Activated naive CD4-positive, alpha-beta T cell (primary cell): ENCODE measurements at places on chromosomes 2 and 18.

DNA sequence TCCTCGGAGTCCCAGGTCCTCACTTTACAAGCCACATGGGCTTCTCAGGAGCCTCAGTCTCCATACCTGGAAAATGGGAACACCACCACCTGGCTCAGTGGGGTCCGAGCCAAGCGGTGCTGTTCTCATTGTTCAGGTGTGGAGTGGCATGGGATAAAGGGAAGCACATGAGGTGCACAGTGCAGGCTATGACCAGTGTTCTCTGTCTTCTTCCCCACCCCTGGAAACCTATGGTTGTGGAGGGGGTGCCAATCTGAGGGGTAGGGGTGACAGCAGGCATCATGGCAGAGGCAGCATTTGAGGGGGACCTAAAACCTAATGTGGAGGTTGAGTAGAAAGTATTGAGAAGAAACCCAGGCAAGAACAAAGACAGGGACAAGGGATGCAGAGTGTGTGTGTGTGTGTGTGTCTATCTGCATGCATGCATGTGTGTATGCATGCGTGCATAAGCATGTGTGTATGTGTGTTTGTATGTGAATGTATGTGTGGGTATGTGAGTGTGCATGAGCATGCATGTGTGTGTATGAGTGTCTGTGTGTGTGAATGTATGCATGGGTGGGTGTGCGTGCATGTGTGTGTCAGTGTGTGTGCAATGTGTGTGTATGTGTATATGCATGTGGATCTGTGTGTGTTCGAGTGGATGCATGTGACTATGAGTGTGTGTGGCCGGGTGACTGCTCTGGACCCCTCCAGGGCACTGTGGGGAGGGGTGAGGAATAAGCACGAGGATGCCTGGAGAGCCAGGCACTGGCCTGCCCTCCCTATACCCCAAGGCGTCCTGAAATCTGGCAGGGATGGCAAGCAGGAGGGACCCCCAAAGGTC is 4.0 kb downstream of the KIF1A start:
- DNase-seq = no peak

- no peak for DNase-seq
Measured at GRCh38 chr2:212968284-212969081, 182.9 kb downstream of the IKZF2 start.

DNA sequence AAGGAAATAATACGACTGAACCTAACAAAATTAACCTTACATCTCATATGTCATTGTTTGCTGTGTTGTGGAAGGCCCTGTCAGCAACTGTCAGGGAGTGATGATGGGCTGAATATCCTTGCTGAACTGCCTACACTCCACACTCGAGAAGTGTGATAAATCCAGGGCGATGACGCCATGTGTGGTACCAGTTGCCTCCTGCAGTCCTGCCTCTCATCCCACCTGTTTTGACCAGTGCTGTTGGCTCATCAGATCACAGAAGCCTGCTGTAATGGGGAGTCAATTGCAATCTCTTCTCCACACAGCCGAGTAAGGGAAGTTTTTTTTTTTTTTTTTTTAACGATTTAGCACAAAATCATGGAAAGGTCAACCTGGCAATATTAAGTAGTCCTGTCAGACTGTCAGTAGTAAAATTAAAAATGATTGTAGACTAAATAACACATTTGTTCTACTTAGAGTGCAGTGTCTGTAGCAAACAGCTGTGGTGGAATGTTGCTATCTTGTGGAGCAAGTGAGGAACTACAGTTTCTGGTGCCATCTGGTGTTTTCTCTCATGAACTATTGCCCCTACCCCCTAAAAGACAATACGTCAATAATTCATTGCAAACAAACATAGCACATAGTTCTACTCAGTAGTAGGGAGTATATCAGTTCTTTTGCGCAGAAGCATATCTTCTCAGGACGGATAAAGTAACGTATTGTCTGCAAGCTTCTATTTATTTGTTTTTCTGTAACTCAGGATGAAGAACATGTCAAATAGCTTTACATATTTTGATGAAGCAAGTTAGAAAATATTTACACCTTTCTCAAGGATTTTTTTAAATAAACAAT is 347.6 kb downstream of the CTNNA2 start:
- no peak for DNase-seq

DNA sequence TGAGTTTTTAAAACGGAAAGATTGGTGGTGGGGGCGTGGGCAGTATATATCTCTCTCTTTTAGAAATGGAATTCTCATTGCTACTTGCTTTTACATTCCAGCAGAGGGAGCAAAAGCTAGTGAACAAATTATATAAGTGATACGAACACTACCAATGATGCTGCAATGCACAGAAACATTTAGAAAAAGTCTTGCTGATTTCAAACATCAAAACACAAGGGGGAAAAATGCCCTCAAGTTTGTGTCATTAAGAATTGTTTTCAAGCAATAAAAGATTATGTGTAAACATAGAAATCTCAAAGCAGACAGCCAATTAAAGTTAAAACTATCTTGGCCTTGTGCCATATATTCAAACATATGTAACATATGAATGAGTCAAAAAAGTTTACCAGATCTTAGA is 296.3 kb upstream of the KCNJ3 start:
- DNase-seq = no peak

- no peak for DNase-seq
Measured at GRCh38 chr2:212227755-212228154, 310.8 kb downstream of the ERBB4 start.

GRCh38 chr2:101120124-101120996 is 30.8 kb downstream of the TBC1D8 start:
- DNase-seq = no peak

DNA sequence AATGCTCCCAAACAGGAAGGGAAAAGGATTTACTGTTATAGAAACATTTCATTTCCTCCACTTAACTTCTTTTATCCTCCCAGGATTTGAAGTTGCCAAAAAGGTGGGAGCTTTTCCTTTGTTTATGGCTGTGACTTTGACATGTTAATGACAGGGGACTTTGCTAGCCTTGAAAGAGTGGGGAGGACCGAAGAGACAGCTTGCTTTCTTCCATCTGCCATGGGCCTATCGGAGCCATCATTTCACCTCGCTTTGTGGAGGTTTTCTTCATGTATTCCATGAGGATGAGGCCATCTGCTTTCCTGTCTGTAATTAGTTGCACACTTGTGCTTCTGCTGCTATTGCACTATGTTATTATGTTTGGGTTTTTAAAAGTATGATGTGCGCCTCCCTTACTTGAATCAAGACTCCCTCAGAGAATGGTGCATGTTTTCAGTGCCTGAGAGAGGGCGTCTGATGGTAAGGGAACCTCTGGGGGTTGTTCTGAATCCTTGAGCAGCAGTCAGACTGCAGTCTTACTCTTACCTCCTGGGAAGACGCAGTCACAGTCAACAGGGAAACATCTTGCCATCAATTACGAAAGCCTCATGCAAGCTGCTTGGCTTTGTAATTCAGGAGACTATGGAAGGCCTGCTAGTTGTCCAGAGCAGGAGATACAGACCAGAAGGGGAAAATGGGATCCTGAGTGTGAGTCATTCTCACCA is 173.3 kb upstream of the MGAT5 start:
- no peak for DNase-seq

DNA sequence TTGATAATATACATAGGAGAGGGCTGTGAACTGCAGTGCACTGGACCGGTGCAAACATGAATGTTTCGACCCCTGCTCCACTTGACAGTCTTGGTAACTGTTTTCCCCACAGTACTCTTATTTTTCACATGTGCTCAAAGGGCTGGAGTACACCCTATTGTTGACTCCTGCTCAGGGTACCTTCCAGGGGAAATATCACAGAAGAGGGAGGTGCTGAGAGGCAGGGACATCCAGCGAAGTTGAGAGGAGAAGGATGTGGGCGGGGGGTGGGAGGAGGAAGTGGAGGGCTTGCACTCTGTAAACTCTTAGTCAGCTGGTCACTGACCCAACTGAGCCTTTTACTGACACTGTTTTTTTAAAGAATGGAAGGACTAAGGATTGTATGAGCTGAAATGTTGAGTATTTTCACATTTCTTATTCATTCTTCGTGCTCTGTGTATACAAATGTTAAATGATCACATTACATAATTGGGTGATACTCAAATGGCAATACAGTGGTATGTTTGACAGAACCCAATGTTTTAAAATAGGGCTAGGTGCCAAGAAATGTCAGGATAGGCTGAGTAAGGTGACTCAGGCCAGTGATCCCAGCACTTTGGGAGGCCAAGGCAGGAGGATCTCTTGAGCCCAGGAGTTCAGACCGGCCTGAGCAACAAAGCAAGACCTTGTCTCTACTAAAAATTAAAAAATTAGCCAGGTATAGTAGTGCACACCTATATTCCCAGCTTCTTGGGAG is 10.0 kb downstream of the INPP4A start:
- no peak for DNase-seq

GRCh38 chr2:134721596-134721995 is 2.8 kb upstream of the TMEM163 start:
- no peak for DNase-seq

GRCh38 chr2:64751286-64752260 is 97.9 kb upstream of the SERTAD2 start:
- no peak for DNase-seq

GRCh38 chr2:36951027-36951518 is 15.3 kb downstream of the STRN start:
- no peak for DNase-seq

- DNase-seq = no peak
Measured at GRCh38 chr2:152504618-152505017, 169.6 kb downstream of the FMNL2 start.

- peak; percentile 82 for DNase-seq
Measured at GRCh38 chr2:121649596-121650314, 493 bp upstream of the CLASP1 start.

- no peak for DNase-seq
Measured at GRCh38 chr2:180573951-180574350, 406.5 kb upstream of the UBE2E3 start.

DNA sequence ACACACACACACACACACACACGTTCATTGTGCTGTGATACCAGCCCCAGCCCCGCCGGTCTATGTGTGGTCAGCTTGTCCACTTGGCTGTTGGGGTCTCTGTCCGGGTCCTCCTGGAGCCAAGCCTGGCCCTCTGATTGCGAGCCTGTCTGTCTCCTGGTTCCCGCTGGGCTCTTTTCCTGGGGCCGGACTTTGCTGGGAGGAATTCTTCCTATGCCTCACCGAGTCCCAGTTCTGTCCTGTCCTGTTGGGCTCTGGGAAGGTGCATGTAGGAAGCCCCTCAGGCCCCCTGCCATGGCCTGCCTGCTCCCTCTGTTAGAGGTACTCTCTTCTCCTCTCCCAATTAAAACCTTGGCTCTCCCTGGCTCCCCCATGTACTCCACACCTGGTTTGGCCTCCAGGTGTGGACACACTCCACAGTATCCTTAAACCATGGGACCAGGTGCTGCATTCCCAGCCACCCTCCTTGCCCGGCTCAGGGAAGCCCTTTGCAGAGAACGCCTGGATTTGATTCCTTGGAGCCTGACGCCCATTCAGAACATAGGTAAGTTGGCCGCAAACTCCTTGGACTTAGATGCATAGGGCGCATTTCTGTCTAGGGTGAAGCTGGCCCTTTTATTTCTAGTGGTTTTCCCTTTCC is 42.3 kb downstream of the CABLES1 start:
- no peak for DNase-seq

- DNase-seq = no peak
Measured at GRCh38 chr2:137776697-137777096, 187.6 kb upstream of the HNMT start.

- DNase-seq = no peak
Measured at GRCh38 chr18:78645216-78645615, 334.4 kb upstream of the SALL3 start.

DNA sequence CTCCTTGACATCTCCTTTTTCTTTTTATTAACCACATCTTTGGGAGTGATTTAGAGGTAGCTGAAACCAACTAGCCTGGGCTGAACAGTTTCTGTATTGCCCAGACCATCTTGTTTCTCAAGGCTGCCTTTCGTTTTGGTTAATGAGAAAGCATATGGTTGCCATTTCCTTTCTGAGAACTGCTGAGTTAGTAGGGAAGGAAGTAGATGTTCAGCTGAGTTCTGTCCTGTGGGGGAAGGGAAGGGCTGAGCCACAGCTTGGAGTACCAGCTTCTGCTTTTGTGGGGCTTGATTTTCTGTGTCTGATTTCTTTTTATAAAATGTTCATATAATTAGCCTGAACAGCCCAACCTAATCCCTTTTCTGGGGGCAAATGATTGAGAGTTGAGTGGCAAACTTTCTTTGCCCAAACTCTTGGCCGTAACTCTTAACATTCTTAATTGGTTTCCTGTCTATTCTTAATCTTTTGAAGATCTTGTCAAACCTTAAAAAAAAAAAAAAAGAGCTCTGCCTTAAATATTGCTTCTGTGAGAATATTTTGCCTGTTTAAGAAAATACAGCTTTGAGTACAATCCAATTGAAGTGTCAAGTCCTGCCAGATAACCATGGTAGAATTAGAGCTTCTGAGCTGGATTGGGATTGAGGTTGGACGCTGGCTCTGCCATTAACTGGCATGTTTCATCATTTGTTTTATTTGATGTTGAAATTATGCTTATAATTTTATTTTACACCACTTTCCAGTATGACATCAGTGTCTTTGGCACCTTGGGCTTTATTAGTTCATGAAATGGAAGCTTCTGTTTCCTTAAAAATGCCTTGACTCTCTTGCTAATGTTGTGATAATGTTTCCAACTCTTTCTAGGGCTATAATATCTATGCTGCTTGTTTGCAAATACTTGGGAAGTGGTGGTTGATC is 1.9 kb upstream of the NABP1 start:
- DNase-seq = no peak

DNA sequence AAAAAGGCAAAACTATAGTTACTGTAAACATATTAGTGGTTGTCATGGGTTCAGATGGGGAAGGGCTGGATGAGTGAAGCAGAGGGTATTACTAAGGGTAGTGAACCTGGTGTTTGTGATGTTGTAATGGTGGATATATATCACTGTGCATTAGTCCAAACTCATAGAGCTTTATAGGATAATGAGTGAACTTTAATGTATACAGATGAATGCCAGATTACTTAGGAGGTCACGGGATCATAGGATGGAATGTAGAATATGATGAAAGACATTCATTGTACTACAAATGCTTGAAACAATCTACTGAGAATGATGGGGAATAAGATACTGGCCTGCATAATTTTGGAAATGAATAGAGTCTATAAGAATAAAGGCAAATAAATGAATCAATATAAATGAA is 226.7 kb upstream of the ZNF804A start:
- DNase-seq = no peak

DNA sequence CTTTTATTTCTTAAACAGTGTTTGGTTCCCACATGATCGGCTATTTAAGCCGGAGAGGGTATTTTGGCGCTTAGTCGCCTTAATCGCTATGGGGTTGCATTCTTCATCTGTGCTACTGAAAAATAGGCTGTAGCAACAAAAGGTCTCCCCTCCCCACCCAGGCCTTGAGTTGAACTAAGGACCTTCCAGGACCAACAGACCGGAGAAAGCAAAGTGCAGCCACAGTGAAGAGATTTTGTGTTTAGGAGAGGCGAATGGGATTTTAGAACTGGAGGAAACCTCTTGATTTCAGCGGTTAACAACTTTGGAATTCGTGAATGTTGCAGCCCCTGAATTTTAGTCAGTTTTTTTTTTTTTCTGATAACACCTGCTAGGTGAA is 1.4 kb downstream of the ITGA6 start:
- no peak for DNase-seq

GRCh38 chr2:159589286-159589685 is 27.1 kb downstream of the BAZ2B start:
- no peak for DNase-seq

- DNase-seq = no peak
Measured at GRCh38 chr2:120403261-120403660, 57.3 kb downstream of the INHBB start.
